ENCODE measurements at places on chromosomes 5 and 9. TPM values are rescaled to one million over a fixed set of nuclear protein-coding genes. Genes with fewer than 3 reads are reported as not detected.

DNA sequence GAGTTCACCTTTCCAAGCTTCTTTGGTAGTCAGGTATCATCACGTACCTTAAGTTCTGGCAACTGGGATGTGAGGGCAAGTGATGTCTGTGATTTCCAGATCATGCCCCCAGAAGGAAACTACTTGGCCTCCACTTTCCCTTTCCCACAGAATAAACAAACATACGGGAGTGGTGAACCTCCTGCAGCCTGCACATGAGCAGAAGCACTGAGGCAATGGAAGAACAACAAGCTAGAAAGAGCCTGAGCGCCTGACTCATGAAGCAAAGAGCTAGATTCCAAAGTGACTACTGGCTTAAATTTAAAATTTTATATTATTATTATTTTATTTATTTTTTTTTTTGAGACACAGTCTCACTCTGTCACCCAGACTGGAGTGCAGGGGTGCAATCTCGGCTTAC, 35.0 kb downstream of the ARL15 start:
- no peak for DNase-seq

DNA sequence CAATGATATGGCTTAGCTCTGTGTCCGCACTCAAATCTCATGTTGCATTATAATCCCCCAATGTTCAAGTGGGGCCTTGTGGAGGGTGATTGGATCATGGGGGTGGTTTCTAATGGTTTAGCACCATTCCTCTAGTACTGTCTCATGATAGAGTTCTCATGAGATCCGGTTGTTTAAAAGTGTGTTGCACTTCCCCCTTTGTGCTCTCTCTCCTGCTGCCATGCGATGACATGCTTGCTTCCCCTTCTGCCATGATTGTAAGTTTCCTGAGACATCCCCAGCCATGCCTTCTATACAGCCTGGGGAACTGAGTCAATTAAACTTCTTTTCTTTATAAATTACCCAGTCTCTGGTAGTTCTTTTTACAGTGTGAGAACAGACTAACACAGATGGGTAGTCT, 427.1 kb downstream of the CHSY3 start:
- no peak for DNase-seq

GRCh38 chr9:33157960-33158842, 8.9 kb downstream of the B4GALT1 start:
- DNase-seq: no peak

DNA sequence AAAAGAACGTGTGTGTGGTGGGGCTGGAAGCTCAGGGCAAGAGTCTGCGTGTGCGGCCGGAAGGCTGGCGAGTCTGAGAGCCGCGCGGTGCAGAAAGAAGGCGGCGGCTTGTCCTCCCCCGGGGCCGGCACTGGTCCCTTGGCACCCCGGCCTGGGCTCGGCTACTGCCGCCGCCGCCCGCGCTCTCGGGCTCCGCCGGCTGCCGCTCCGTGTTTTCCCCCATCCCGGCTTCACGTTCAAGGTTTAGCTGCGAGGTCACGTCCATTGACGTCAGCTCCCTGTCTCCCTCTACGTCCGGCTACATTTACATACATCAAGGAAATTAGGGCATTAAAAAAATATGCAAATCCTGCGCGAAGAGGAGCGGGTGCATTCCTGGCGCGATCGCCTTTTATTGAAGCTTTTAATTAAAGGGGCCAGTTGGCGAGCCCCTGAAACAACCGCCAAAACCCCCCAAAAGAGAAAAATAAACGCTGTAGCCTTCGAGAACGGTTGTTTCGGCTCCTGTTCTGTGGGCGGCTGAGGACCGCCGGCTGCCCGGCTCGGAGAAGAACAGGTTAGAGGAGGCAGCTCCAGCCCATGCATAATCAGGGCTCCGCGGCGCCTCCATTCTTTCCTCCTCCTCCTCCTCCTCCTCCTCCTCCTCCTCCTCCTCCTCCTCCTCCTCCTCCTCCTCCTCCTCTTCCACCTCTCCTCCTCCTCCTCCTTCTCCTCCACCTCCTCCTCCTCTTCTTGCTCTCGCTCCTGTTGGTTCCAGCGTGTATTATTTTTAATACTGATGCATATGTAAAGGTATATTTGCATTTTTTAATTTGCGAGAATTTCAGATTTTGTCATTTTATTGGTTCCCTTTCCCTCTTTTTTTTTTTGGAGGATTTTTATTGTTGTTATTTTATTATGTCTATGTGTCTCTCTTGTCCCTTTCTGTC, 207.0 kb downstream of the MEF2C start:
- peak; percentile 72 for DNase-seq

GRCh38 chr5:68746220-68746619, 347.6 kb upstream of the SLC30A5 start:
- DNase-seq: no peak

DNA sequence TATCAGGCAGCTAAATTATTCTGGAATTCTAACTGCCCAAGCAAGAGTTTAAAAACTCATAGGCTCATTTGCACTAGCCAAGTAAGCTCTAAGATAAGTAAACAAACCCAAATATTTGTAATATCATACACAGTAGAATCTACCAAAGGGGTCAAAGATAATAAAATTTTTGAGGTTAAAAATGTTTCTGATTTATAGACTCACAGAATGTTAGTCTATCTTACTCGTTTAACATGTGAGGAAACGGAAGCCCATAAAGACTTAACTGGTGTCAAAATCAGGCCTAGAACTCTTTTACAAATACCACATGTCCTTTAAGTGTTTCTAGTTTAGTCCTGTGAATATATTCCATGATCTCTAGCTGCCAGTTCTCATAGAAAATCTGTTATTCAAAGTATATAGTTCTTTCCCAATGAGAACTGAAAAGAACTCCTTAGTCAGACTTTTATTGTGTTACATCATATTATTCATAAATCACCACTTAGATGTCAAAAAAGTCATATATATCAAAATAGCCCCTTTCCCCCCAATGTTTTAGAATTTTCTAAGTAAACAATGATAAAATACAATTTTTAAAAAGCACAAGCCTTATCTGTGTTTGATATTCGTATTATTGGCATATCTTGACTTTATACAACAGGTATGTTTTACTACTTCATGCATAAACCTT, 13.9 kb downstream of the RAB14 start:
- DNase-seq: no peak

- DNase-seq: no peak
Measured at GRCh38 chr5:116370886-116371285, 203.7 kb downstream of the SEMA6A start.

- no peak for DNase-seq
Measured at GRCh38 chr5:116923344-116923743, 348.7 kb upstream of the SEMA6A start.

GRCh38 chr5:87081016-87081415, 186.7 kb upstream of the RASA1 start:
- no peak for DNase-seq

DNA sequence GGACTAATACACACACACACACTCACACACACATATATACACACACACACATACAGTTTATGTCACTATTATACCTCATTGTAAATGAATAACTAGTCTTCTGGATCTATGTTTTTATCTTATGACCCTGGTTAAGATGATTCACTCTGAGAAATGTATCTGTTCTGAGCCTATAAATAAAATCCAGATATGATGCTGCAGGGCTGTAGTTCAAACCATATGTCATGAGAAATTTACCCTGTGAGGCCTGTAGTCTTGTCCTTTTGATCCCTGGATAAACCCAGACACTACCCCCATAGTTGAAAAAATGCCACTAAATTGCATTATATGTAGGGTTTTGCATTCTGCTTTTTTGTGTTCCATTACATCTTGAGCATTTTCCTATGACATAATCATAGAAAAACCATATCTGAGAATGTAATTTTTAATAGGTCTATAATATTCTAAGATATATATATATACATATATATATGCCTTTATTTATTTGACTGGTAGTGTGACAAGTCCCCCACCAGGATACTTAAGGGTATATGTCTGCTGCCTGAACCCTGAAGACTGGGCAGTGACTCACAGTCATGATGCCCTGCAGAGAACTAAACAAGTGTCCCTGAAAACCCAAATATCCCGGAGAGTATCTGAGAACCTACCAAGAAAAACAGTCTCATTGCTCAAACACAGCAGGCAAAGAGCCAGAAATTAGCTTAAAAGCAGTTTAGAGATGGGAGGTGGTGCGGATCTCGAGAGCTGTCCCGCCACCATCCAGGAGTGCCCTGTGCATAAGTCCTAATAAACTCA, 18.4 kb upstream of the ALDOB start:
- DNase-seq: no peak

GRCh38 chr5:53425687-53426511, 54.5 kb upstream of the FST start:
- DNase-seq: peak; percentile 66

DNA sequence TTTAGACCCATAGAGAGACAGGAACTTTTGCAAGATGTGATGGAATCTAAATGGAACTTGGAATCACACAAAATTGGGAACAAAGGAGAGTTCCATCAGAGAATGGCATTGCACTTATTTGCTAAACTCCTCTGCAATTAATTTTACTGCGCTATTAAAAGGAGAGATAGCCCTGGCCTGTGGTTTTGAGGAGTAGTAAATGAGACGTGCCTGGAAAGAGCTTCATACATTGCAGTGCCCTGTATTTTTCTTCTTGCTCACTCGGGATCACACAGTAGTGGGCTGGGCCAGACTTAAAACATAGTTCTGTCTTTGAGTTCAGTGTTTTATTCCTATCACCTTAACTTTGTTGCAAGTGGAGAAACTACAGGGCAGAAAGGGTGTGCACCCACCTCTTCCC, 94.4 kb upstream of the SLC27A6 start:
- no peak for DNase-seq

The SLC34A1 gene
- not detected for total RNA-seq

The TNFSF8 gene
- 1.3 TPM for total RNA-seq

The ACOT12 gene
- not detected for total RNA-seq

The FAM169A gene
- 2.7 TPM for total RNA-seq

The APBA1 gene
- total RNA-seq: 10.1 TPM
